ENCODE measurements at places on chromosomes 16 and 17. TPM values are rescaled to one million over a fixed set of nuclear protein-coding genes. Genes with fewer than 3 reads are reported as not detected.

GRCh38 chr17:40447148-40447644, 3.9 kb downstream of the IGFBP4 start:
- no peak for DNase-seq

DNA sequence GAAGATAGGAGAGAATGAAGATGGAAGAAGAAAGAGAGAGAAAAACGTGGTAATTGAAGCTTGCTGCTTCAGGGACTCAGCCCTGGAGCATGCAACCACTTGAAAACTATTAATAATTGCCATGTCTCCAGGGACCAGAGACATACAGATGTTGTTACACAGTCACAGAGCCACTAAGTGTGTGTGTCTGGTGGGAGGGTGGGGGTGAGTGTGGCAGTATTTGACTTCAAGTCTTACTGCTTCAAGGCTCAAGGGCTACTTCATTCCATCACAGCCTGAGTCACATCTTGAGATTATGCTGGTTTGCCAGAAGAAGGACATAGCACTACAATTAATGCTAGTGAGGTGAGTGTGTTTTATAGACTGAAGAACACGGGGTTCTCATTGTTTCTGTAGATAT, 202.2 kb downstream of the CDH8 start:
- no peak for DNase-seq

GRCh38 chr17:37538981-37539659, 49.4 kb downstream of the DUSP14 start:
- DNase-seq, result no peak

DNA sequence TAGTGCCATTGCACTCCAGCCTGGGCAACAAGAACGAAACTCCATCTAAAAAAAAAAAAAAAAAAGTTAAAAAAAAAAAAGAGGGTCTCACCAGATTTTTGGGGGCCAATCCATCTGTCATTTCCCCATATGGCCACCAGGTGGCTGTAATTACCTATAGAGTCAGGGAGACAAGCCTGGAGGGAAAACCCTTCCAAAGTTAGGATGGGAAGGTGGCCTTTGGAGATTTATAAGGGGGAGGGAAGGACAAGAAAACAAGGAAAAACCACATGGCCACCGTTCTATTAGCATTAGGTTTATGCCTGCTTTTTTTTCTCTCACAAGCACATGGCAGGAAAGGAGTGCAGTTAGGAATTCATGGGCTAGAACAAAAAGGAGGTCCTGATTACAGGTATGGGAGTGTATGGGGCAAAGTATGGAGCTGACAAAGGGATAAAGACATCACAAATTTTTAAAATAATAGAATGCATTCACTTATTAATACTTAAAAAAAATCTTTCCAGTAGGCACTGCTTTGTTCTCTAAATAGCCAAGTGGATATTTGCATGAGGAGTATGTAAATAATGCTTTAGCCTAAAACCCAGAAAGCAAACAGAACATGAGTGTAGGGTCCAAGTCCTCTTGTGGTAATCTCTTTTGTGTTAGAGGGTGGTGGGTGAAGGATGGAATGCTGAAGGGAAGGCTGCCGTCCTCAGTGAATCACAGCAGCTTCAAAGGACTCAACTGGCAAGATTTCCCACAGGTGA, 5.1 kb downstream of the CYB5D1 start:
- DNase-seq, result peak; percentile 47

GRCh38 chr17:16155536-16155935, 59.8 kb downstream of the NCOR1 start:
- DNase-seq, result no peak

- DNase-seq, result no peak
These were observed 128.7 kb downstream of the TANGO6 start for GRCh38 chr16:68972013-68972412.

DNA sequence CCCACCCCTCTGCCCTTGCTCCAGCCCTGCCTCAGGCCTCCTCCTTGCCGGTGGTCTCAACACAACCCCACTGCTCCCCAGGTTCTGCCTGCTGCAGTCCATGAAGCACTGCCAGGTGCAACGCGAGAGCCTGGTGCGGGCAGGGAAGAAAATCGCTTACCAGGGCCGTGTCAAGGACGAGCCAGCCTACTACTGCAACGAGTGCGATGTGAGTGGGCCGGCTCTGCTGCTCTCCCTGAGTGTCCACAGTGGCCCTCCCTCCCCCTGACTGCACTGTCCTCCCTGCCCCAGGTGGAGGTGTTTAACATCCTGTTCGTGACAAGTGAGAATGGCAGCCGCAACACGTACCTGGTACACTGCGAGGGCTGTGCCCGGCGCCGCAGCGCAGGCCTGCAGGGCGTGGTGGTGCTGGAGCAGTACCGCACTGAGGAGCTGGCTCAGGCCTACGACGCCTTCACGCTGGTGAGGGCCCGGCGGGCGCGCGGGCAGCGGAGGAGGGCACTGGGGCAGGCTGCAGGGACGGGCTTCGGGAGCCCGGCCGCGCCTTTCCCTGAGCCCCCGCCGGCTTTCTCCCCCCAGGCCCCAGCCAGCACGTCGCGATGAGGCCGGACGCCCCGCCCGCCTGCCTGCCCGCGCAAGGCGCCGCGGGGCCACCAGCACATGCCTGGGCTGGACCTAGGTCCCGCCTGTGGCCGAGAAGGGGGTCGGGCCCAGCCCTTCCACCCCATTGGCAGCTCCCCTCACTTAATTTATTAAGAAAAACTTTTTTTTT, 1.8 kb upstream of the TMEM88 start:
- DNase-seq, result no peak

GRCh38 chr16:3074860-3075522, 9.6 kb downstream of the IL32 start:
- DNase-seq, result no peak

DNA sequence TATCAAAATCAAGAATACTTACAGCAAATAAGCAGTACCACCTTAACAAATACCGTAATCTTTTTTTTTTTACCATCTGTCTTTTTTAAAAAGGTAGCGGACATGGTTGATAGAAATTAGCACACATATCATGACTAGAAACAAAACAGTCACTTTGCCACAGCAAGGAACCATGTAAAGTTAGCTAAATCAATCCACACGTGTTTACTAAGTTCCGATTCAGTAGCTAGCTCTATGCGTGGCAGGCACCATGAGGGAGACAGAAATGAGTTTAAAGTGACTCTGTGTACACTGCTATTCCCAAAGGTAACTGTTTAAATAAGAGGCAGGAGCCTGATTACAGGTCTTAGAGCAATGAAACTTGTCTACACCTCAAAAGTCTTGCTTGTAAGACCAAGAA, 108.6 kb downstream of the XYLT1 start:
- no peak for DNase-seq

GRCh38 chr17:65047941-65048340, 8.6 kb downstream of the GNA13 start:
- DNase-seq, result no peak

- DNase-seq, result no peak
These were observed 177.1 kb upstream of the WSCD1 start for GRCh38 chr17:5892921-5893675.

DNA sequence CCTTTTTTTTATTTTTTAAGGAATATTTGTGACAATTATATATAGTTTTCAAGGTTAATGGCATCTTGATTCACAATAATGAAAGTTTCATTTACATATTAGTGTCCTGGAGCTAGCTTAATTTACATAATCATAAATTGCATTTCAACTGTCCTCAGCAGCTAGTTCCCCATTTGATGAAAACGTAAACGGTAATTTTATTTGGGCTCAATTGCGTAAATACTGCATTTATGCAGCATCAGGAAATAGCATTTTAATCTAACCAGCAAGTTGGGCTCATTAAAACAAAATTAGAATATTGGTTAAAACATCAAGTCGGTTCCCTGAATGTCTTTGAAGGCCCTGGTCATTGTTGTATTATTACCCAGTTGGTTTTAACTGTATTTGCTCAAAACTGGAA, 136.8 kb upstream of the CDH5 start:
- DNase-seq, result no peak

Gene KRT27
- total RNA-seq, result not detected

Gene OTOP3
- not detected for total RNA-seq

Gene IGSF6
- total RNA-seq, result 2.9 TPM

Gene B9D1
- total RNA-seq, result 12.6 TPM

Gene ZFP90
- total RNA-seq, result 109 TPM

Gene QPRT
- total RNA-seq, result 2.9 TPM

Gene PROCA1
- 2.9 TPM for total RNA-seq
